ENCODE measurements at places on chromosomes 13 and 19.

DNA sequence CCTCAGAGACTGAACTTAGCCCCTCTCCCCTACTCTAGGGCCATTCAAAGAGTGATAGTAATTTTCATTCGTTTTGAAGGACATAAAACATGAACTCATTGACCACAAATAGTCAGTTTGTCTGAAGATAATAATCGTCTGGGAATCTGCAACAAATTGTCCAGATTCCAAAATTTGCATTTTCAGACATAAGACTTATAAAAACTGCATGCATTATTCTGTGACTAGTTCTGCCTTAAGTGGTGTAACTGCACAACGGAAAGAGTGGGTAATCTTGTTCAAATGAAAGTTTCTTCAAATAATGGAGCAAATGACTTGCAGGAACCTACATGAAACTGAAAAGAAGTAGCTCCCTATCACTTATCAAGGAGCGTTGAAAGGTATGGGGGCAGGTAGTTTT lies 8.4 kb downstream of the CSNK1A1L start:
- no peak for DNase-seq

- DNase-seq = no peak
These were observed 52.3 kb upstream of the GPR183 start for GRCh38 chr13:99359528-99359927.

DNA sequence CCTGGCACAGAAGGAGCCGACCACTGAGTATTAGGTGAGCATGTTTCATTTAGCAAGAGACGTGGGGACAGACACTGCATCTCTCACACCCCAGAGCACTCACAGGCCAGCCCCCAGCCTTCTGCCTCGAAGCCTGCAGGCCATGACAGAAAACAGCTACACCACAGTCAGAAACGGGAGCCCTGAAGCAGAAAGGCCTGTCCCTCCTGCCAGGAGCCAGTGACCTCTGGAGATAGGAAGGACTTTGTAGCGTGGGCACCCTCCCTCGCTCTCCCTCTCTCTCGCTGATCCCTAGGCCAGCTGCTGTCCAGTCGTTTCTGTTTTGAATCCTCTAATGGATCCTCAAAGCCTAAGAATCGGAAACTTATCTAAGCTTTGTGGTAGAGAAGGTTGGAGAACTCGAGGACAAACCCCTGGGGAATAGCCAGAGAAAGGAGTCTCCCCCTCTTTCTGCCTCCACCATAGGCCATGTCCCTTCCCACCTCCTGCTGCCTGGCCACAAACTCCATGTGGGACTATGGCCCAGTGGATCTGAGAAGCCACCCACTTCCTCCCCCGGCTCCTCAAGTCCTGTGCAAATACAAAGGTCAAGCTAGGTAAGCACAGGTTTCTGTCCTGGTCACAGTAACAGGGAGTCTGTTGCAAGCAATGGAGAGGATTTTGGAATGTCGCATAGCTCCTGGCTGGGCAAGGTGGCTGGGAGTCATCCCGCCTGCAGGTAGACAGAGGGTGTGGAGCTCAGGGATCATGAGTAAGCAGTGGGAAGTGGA lies 95.1 kb downstream of the NUFIP1 start:
- no peak for DNase-seq

- no peak for DNase-seq
These were observed 21.9 kb downstream of the FLT1 start for GRCh38 chr13:28473044-28473443.

DNA sequence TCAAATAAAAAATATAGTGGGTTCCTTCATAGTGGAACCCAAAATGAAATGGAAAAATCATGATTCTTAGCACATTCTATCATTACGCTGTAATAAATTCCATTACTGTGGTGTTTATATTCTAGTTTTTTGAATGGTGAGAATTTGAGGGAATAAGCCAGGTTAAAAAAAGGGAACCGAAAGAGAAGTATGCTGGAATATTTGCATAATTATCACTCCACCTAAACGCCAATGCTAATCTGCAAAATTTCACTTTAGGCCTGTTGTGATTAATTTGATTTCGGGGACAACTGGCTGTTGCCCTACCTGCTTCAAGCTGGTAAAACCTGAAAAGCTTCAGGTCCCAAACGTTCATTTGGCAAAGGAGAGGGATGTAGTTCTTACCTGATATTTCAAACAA lies 32.1 kb upstream of the SCEL start:
- no peak for DNase-seq

GRCh38 chr13:25725104-25725503 lies 326.7 kb downstream of the SHISA2 start:
- no peak for DNase-seq

GRCh38 chr13:36089130-36089647 lies 42.0 kb downstream of the DCLK1 start:
- DNase-seq = no peak

DNA sequence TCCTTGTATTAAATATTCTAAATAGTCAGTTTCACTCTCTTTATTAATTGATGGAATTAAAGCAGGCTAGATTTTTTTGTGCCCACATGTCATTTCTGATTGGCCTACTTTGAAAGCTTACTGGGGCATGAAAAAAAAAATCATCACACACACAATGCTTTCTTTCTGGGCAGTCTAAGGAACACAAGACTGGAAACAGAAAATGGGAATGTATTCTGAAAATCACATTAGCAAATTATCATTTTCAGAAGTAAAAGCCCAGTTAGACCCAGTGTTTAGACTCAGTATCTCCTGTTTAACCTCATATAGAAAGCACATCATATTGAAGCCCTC lies 339.4 kb downstream of the SPRY2 start:
- DNase-seq = no peak

Data from iPS DF 6.9 (cell line).